ENCODE measurements at places on chromosomes 13 and 19. TPM values are rescaled to one million over a fixed set of nuclear protein-coding genes. Genes with fewer than 3 reads are reported as not detected.
A peak's percentile ranks its signal among the peaks of the same experiment; 100 is the strongest.

The CASP14 gene
- total RNA-seq: not detected

- no peak for DNase-seq
These were observed 100.2 kb downstream of the ZIC5 start for GRCh38 chr13:99871249-99871898.

DNA sequence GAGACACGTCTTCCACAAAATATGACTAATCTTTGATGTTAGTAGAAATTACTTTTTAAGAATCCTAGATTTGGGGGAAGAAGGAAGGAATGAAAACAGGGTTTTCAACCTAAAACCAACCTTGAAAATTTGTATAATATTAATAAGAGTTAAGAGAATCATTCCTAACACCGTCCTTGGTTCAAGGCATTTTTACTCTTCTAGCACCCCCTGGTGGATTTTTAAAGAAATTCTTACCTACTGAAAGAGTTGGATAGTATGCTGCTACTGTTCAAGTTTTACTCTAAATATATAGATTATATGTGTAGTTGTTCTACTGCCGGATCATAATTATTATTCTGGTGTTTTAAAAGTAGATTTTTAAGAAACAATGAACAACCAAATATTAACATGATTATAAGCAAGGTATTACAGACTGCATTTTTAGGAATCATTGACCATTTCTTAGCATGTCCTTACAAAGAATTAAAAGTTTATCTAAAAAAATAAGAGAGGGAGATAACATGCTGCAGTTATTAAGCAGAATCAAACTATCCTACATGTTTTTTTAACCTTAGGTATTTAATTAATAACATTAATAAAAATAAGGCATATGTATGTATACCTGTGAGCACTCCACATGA lies 7.4 kb upstream of the SLITRK6 start:
- no peak for DNase-seq

The CLDN10 gene
- total RNA-seq: not detected

The ZNF846 gene
- 3.4 TPM for total RNA-seq

DNA sequence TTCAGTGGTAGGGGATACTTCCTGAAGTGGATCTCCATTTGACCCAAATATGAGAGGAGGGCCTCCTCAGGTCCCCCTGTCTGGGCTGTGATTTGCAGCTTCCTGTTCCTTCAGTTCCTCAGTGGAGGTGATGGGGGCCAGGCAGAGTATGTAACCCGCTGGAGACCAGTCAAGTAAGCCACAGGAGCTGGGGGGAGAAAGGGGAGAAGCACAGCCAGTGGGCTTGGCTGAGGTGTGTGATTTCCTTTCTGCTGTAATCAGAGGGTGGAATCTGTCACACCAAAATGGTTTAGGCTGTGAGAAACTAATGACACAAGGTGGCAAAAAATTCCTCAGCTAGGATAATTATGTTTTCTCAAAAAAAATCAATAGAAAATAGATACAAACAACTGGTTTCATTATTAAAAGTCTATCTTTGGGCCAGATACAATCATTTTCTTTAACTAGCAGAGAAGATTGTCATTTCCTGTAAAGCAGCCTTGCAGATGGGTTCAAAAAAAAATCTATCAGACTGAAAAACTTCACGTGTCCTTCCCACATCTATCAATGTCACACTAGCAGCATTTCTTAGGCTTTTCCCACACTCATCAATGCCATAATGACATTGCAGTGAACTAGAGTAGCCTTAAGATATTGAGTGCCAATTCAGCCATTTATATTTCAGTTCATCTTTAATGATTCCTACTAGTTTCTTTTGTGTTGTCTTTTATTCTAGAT lies 1660.3 kb downstream of the EFNB2 start:
- DNase-seq: no peak

The IRGC gene
- not detected for total RNA-seq

DNA sequence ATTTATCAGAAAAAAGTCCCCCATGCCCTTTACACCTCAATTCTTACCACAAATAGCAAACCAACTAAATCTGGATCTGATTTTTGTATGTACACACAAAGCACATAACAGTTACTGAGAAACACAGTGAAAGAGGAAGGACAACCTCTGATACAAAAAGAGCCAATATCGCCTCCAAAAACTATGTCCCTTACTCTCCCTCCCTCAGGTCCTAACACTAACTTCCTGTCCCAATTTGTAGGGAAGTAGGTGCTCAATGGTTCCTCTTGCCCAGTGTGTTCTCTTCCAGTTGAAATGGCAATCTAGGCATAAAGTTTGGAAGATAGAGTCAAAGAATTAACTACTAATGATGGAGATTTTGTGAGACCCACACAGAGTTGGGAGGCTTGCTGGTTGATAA lies 15.8 kb upstream of the FPR3 start:
- DNase-seq: no peak

The STARD13 gene
- 7.7 TPM for total RNA-seq

DNA sequence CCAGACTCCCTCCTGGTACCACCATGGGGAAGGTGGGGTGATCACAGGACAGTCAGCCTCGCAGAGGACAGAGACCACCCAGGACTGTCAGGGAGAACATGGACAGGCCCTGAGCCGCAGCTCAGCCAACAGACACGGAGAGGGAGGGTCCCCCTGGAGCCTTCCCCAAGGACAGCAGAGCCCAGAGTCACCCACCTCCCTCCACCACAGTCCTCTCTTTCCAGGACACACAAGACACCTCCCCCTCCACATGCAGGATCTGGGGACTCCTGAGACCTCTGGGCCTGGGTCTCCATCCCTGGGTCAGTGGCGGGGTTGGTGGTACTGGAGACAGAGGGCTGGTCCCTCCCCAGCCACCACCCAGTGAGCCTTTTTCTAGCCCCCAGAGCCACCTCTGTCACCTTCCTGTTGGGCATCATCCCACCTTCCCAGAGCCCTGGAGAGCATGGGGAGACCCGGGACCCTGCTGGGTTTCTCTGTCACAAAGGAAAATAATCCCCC lies 505 bp upstream of the CEACAM5 start:
- DNase-seq: no peak

- no peak for DNase-seq
These were observed 146.3 kb upstream of the WASF3 start for GRCh38 chr13:26411206-26411605.

GRCh38 chr13:94315188-94315587 lies 164.3 kb downstream of the DCT start:
- DNase-seq: no peak

The SMIM24 gene
- not detected for total RNA-seq

DNA sequence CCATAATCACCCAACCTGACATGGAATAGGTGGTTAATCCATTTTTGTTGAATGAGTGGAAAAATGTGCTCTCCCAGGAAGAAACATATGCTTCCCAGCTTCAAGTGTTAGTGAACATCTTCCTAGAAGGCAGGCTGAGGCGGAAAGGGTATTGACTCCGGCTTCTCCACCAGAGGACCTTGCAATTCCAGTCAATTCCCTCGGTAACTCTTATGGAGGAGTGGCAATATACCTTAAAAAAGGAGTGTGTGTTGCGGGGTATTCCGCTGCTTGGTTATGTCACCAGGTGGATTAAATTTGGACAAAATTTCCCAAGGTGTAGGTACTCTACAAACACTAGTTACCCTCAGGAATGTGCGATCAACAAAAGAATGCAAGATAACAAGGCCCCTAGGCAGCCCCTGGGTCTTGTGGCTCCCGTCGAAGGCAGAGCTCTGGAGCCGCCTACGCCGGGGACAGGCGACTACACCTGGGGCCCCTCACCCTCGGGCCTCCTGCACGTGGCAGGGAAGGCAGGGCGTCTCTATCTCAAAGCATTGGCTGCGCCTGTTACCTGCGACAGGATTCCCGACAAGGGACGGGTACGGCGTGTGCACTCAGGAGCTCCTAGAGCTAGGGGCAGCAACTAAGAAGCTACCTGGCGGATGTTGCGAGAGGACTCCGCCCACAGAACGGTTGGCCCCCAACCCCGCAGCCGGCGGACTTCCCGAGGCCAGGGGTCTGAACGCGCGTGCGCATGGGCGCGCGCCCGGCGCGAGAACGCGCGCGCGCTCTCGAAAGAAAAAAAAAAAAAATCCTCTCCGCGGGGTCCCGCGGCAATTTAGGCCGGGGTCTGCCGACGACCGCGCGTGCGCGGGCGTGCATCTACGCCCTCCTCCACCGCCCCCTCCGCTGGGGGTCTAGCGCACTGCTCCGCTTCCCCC lies at the start of gene WDR87:
Gene WDR87, minus strand, starts transcription at position 649 of the 923 bp plus-strand sequence. CDS start 8,355 bp downstream, outside the sequence.
- peak; percentile 81 for DNase-seq

The SLITRK6 gene
- total RNA-seq: not detected

DNA sequence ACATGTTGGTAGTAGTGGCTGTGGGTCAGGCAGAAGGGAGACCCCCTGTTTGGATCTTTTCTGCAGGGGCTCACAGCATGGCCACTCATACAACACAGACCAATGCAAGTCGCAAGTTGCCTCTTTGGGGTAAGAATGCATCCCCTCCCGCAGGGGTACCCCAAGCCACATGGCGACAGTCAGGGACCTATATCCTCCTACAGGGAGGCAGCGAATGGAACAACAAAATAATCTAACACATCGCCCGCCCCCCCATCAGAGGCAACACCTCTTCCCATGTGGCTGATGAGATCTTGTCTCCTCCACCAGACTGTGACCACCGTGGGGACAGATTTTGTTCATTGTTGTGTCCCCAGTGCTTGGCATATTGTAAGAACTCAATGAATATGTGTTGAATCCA lies 40.7 kb upstream of the PNMA8B start:
- DNase-seq: no peak
